ENCODE measurements at places on chromosomes 3 and 15.

GRCh38 chr3:37498126-37499039 is 324.0 kb upstream of the LRRFIP2 start:
- no peak for DNase-seq

GRCh38 chr3:102599819-102600576 is 165.2 kb downstream of the ZPLD1 start:
- no peak for DNase-seq

DNA sequence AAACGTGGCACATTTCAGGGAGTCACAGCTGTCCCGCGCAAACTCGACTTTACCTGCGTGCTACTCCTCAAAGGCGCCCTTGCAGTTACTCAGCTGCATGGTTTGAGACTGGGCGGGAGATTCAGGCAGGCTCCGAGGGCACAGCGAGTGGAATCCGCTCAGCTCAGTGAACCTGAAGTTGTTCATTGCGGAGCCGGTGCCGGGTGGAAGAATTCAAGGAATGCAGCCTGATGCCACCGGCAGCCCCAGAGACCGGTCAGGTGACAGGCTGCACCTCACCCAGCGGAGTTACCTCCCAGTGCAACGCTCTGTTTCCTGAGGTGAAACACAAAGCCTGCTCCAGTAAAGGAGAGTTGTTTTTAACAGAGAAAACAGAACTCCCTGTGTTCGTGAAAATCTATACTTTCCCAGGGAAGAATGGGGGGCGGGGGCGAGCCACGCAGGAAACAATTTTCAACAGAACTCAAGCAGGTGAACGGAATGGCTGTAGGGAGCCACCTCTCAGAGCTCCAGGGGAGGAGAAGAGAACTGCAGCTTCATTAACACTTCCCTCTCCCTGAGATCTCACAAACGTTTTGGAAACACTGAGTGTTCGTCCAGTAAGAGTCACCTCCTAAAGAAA is 3.8 kb downstream of the VEPH1 start:
- no peak for DNase-seq

DNA sequence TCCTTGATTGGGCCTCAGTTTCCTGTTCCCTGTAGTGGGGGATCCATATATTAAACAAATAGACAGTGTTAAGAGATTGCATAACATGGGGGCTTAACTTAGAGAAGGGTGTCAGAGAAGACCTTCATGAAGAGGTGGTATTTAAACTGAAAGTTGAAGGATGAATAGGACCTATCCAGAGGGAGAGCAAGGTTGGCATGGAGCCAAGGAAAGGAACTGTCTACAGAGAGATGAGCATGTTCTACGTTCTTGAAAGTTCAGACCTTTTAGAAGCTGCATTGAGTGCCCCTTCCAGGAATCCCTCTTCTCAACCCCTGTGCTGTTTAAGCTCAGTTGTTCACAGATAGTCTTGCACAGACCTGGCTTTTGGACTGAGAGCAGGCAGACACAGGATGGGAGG is 2.4 kb downstream of the HTD2 start:
- DNase-seq = no peak

DNA sequence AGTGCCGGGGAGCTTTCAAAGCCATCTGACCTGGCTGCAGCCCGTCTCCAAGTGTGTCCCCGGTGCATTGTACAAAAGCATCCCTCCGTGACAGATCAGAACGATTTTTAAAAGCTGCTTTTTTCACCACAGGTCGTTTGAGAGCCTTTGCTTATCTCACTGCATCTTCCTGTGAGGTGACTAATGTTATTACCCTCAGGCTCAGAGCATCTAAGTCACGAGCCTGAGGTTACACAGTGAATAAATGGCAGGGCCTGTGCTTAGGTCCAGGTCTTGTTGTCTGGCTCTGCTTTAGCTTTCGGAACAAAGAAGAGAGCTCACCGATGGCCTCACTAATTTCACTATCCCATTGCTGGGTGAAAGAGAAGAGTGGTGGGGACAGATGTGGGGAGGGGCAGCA is 83.3 kb downstream of the SEC22A start:
- no peak for DNase-seq

DNA sequence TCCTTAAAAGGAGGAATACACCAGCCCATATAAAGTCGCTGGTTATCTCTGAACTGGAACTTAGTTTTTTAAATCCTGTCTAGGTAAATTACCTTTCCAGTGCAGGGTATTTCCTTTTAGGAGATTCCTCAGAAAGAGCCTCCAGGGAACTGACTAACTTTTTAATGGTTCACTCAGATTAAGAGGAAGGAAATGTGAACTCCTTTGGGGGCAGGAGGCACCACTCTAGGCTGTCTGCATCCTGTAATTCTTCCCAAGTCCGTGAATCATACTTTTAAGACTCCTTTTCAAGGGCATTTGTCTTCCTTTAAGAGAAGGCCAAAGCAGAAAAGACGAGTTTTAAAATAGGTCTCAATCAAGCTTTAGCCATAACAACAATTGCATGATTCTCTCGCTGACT is 871.2 kb upstream of the NR2F2 start:
- DNase-seq = no peak

GRCh38 chr3:155748611-155749365 is 3.9 kb upstream of the PLCH1 start:
- no peak for DNase-seq

Data from SW 1271 (cell line).